ENCODE measurements at places on chromosomes 2 and 18.

GRCh38 chr2:65655000-65655399, 222.6 kb upstream of the SPRED2 start:
- no peak for DNase-seq

DNA sequence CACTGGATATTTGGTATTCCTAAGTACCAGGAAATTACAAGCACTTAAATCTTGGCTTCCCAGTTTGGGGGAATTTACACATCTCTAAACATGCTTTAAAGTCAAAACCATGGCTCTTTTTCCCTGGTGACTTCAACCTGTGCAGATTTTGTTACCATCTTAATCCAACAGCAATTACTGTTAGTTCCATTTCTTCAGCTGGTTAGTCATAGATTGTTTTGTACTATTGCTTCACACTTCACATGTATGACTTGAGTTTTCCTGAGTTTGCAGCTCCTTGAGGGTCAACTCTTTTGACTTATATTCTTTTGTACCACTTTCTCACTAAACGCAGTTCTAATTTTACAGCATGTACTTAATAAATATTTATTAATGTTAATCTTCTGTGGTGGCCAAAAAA, 203.4 kb upstream of the RND3 start:
- no peak for DNase-seq

DNA sequence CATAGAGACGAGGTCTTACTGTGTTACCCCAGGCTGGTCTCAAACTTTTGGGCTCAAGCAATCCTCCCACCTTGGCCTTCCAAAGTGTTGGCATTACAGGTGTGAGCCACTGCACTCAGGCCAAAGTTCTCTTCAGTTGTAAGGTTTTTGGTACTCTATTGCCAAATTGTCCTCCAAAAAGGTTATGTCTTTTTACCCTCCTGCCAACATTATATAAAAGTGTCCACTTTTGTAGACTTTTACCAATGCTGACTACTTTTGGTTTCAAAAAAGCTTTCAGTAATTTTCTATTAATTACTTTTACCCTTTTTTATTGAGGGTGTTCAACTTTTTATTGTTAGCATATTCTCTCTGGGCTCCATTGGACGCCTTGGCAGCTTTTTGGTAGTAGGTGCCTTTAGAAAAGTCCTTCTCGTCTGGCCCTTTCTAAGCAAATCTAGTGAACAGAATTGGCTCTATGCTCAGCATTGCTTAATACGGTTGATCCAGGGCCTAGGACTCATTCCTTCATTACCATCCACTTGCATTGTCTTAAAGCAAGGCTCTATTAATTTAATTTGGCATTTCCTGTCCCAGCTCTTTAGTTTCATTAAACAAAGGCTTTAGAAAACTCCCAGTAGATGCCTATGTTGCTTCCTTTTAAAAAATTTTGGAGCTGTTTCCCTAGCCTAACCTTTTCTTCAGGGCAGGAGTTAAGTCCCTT, 16.7 kb upstream of the IL1A start:
- no peak for DNase-seq

- DNase-seq: no peak
Observed at GRCh38 chr2:22703286-22703920, 681.6 kb upstream of the KLHL29 start.

GRCh38 chr2:239966029-239966852, 58.9 kb downstream of the NDUFA10 start:
- peak; percentile 29 for DNase-seq

DNA sequence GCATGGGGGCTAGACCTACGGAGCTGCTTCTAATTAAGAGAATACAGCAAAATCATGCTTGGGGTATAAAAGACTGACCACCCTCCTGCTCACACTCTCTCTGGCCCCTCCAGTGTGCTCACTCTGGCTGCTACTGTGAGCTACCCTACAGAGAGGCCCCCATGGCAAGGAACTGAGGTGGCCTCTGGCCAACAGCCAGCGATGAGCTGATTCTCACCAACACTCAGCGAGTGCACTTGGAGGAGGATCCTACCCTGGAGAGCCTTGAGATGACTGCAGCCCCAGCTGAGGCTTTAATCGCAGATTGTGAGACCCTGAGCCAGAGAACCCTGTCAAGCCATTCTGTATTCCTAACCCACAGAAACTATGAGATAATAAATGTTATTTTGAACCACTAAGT, 88.2 kb downstream of the GFPT1 start:
- peak; percentile 47 for DNase-seq

DNA sequence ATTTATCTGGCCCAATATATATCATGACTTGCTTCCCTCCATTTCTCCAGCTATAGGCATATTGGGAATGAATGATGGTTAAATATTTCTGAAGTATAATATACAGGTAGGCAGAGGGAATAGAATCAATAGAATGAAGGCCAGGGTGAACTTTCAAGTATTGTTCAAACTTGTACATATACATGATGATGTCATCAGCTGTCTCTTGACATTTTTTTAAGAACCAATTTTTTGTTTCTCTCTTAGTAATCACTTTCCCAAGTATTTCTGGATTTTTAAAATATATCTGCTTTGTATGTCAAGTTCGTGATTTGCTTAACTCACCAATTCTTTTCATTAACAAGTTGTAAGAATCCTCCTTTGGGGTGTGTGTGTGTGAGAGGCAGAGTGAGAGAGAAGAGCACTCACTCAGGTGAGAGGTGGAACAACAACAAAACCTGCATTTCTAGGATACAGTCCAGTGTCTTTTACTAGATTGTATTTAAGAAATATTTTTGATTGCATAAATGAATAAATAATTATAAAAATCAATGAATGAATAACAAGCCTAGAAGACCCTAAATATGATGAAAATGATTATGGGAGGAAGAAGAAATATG, 1239.1 kb downstream of the LRP1B start:
- no peak for DNase-seq

DNA sequence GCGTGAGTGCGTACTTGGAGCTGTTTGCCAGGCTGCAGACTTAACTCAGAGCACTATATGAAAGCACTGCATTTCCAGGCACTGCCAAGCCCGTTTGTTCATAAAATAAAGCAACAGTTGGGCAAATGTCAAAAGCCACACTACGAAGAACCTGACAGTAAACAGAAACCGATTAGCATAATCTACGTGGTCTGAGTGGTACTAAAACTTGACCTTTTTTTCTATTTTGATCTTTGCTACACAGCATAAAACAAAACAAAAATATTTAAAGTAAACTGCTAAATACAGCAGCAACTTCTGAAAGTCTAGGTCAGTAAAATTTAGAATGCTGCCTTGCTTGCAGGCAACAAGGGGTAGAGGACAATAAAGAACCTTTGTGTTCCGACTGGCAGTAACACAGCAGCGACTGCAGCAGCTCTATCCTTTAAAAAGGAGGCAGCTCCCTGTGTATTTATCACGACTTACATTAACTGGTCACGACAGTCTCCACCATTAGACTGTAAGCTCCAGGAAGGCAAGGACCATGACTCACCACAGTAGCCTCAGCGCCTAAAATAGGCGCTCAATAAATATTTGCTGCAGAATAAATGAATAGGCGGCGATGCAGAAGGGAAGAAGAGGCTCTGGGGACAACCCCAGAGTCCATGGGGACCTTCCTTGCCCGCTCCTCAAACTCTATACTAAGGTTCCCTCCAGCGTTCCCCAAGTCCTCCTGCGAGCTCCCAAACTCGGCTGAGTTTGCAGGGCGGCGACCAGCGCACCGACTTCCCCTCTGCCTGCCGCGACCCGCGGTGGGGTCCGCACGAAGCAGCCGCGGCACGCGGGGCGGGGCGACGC, 902 bp downstream of the SS18 start:
- DNase-seq: peak; percentile 7

GRCh38 chr18:58865701-58866065, 1.0 kb downstream of the ZNF532 start:
- no peak for DNase-seq

DNA sequence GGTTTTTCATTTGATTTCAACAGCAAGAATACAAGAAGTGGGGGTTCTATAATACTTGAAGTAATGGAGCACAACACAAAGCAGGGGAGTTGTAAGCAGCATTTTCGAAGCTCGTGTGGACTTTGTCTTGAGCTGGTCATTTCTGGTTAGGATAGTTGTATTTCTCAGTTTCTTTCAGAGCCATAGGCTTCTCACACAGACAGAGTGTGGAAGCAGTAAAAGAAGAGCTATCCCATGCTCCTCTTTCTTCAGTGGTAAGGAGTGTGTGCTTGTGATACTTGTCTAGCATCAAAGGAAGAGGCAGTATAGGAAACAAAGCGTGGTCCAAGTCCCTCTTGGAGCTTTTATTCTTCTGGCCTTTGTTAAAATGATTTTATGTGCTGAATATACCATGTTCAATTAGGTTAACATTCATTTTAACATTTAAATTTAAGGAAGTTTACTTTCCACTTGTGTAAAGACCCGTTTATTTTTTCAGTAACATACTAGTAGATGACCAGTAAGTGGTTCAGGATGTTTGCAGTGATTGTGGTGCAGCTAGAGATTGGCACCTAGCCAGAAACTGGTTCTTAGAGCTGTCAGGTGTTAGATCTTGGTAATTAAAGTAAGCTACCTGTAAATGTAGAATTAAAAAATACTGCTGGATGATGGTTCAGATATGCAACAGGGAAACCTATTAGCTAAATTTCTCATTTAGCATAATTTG, 14.6 kb downstream of the CCNYL1 start:
- no peak for DNase-seq

DNA sequence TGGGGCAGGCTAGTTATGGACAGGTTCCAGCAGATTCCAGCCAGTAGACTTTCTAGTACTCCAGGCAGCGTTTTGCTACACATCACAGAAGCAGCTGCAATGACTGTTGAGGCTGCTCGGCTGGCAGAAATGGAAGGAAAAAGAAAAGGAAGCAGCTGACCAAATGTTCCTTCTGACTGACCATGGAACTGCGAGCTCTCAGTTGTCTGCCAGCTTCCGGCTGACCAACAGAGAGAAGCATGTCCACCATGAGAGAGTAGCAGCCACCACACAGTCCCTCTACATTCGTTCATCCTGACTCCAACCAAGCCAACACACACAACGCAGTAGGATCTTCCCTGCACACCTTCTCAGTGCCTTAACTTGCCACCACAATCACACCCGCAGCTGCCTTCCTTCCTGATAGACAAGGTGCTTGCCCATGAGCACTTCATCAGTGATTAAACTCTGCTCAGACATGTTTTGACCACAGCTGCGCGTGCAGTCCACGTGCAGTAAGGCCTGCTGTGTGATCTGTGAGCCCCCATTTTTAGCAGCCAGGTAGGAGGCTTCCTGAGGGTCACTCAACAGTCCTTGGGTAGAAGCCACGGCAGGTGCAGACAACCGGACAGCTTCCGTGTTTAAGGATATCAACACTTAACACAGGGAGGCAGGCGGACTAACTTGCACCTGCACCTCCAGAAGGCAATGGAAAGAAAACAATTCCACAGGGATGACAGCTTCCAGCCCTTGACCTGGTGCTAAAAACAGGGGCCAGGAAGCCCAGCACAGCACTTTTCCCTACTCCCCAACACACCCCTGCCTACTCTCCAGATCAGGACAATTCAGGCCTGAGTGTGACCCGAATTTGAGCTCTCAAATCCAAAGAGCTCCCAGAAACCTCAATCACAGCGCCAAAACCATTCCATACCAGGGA, 996 bp downstream of the TGFBRAP1 start:
- DNase-seq: no peak

GRCh38 chr2:222504191-222504590, 79.8 kb downstream of the SGPP2 start:
- DNase-seq: no peak
